Hematopoietic multipotent progenitor cell (in vitro differentiated cells): ENCODE measurements at places on chromosomes 2 and 18.
A peak's percentile ranks its signal among the peaks of the same experiment; 100 is the strongest.

DNA sequence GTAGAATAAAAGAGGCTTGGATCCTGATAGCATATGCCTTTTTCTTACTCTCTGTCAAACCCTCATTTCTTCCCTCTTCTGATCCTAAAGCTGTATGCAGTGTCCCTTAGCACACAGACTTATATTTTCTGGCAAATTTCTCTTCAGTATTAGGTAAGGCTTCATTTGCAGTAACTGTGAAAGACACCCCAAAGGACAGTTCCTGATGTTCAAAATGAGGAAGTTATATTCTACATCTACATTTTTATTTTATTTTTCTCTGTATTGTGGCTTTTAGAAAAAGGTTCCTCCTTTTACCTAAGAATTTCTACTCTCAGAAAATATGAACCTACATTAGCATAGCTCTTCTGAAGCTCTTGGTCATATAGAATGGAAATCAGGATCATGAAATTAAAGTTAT, 261.7 kb downstream of the PDE11A start:
- DNase-seq = no peak

DNA sequence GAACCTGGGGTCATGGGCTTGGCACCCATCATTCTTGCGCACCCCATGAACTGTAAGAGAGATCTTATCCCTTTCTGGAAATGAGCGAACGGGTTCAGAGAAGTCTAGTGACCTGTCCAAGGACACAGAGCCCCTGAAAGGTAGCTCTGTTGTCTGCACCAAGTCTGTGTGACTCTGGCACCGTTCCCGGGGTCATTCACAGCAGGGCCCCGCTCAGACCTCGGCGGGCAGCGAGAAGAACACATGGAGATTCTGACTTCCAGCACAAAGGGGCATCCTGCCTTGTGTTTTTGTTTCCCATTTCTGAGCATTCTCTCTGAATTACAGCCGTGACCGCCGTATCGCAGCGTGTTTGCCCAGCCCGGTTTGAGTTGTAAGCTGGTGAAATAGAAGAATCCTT, 231.7 kb downstream of the KLHL29 start:
- no peak for DNase-seq

DNA sequence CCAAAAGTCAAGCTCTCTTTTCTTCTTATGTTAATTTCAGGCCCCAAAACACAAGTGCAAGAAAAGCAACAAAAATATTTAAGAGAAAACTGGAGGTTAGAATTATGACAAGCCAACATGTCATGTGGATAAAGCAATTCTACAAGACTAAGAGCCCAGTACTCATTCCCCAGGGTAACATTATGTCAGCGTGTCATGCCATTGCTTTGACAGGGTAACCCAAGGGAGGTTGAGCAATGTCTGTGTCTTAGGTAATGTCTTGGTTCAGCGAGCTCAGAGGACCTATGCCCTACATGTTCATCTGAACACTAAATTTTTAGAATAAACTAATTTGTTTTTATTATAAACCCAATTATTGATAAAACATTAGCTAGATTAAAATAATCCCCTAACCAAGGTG, 173.2 kb upstream of the ZNF804A start:
- DNase-seq = no peak

DNA sequence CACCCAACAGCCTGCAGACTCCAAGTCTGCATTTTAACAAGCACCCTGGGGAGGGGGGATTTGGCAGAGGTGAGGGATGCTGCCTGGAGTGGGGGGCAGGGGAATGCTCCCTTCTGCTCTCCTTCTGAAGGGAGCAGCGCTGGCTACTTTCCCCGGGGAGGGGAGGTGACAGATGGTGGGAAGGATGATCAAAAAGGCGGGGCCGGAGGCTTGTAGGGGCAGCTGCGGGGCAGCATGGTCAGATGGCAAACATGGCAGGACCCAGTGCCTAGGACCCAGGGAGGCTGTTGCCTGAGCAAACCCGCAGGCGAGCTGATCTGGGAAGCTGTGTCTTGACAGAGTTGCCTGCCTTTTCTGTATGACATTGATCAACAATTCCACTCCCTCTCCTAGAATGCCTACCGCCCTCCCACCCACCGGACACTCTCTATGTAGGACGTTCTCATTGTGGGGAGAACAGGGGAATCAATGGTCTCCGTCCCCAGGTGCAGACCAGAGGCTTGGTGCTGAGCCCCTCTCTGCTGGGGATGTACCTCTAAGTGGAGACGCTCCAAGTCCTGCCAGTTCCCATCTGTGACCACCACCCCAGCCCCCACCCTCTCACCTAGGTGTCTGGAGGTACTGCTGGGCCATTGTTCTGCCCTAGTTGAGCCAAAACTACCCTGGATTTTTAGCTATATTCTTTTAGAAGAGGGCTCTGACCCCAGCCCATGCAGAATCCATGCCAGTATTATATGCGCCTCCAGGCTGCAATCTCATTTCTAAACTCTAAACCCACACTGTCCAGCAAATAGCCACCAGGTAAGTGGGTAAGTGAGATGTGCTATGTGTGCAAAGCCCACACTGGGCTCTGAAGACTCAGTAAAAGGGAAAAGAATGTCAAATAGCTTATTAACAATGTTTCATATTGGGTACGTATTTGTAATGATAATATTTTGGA, 89.7 kb upstream of the SEC11C start:
- no peak for DNase-seq

- DNase-seq = no peak
Observed at GRCh38 chr2:240685771-240686371, 3.2 kb upstream of the AQP12B start.

GRCh38 chr2:30155889-30156658, 9.3 kb downstream of the YPEL5 start:
- no peak for DNase-seq

DNA sequence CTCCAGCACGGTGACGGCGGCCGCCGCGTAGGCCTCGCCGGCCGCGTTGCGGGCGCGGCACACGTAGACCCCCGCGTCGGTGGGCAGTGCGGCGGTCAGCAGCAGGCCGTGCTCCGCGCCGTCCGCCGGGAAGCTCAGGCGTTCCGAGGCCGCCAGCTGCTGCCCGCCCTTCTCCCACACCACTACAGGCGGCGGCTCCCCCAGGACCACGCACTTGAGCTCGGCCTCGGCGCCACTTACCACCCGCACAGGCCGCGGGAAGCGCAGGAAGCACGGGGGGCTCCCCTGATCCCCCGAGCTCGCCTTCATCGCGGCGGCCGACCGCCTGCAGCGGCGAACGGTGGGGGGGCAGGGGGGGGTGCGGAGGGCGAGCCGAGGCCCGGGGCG, 422 bp downstream of the OBSL1 start:
- DNase-seq = no peak

DNA sequence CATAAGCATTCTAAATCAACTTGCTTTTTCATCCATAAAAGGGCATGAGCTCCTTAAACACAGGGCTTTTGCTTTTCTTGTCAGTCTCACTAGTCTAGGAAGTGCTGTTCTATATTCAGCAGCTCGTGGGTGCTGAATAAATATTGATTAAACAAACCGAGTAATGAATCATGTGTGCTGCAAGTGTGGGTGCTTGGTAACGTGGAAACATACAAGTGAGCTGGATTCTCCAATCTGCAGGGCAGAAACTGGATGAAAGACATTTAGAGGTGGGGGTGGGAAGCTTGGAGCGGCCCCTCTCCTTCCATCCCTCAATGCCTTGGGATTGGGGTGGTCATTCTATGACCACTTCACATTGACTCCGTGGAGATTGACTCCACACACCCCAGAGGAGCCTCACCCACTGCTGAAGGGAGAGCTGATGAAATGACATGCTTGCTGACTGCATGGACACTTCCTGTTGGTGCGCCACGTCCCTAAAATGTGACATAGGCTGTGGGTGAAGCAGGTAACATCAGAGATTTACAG, 114.6 kb downstream of the DOCK10 start:
- DNase-seq = no peak

DNA sequence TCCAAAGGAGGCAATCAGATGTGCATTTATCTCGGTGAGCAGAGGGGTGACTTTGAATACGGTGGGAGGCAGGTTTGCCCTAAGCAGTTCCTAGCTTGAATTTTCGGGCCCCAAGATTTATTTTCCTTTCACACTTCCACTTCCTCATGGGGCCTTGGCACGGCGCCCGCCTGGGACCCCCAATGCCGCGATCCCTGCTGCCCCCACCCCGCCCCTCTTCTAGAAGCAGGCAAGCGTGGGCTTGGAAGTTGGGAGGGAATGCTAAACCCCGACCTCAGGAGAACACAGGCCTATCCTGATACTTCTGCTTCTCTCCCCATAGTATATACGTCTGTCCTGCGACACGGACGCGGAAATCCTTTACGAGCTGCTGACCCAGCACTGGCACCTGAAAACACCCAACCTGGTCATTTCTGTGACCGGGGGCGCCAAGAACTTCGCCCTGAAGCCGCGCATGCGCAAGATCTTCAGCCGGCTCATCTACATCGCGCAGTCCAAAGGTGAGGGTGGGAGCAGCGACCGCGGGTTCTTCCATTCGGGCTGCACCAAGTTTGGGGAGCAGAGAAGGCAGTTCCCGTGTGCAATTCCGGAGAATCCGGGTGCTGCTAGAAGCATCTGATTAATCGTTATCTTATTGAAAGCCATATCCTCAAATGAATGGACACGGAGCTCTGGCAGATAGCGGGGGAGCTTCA, 21.6 kb downstream of the TRPM8 start:
- no peak for DNase-seq

DNA sequence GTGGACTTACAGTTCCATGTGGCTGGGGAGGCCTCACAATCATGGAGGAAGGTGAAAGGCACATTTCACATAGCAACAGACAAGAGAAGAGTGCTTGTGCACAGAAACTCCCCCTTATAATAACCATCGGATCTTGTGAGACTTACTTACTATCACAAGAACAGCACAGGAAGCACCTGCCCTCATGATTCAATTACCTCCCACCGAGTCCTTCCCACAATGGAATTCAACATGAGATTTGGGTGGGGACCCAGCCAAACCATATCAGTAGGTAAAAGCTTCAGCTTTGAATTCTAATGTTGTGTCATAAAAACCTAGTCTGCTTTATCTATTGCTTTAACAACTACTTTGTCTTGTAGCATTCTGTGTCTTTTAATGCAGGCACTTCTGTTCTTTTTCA, 140.4 kb upstream of the PIK3C3 start:
- DNase-seq = no peak

GRCh38 chr2:174518395-174518794, 31.6 kb upstream of the GPR155 start:
- no peak for DNase-seq

- peak; percentile 63 for DNase-seq
Observed at GRCh38 chr2:58042486-58042970, 4.1 kb upstream of the VRK2 start.

DNA sequence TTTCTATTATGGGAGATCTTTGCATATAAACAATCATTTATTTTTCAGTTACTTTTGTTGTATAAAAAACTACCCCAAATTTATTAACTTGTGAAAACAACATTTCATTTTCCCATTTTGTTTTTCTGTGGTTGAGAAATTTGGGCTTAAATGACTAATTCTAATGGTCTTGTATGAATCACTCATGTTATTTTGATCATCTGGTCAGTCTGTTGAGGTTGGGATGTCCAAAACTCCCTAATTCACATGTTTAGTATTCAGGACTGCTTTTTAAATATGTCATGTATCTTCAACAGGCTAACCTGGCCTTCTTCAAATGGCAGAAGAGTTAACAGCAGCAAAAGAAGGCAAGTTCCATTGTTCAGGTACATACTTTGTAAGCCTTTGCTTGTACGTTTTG, 788.1 kb downstream of the TRIB2 start:
- DNase-seq = no peak

GRCh38 chr18:29512203-29512602, 1335.3 kb upstream of the CDH2 start:
- no peak for DNase-seq

- no peak for DNase-seq
Observed at GRCh38 chr2:67858886-67859285, 203.9 kb downstream of the C1D start.

DNA sequence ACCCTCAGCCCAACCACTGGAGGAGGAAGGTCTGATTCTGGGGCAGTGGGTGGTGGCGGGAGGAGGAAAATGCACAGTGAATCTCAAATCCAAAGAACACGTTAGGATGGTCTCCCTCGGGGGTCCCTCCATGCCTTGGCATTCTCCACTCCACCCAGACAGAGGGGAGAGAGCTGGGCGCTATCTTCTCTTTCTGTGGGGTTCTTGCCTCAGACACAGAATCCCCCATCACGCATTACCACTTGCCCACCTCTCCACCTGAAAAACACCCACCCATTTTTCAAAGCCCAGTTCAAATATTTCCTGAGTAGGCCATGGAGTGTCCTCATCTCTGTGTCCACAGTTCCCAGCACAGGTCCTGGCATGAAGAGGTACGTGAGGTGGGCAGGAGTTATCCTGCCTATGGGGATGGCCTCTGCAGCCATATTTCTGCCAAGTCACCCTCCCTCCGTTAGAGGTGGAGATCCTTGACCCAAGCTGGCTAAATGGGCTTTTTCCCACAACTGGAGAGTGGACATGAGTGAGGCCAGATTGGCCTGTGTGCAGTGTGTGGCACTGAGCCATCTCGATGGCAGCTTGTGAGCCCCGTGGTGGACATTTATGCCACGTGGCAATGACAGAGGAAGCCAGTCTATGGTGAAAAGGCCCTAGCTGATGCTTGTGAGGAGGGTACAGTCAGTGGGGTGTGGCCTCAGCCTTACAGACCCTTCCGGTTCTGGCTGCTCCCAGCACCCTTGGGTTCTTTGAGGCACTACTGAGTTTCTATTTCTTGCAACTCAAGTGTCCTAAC, 9.5 kb upstream of the TEX261 start:
- DNase-seq = no peak

DNA sequence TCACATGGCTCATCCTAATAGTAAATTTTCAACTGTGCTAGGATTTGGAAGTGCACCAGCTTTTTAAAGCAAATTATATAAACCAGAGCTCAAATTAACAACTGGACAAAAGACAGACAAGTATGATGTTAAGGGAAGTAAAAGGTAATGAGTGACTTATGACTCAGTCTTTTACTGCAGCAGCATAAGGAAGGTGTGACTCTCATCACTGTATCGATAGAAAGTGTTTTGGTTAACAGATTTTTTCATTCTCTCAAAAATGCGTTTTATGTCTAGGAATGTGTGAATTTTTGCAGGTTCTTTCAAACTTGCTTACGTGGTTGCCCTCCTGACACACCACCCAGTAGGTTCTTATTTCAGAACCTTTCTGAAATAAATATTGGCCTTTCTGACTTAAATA, 244.2 kb upstream of the BOD1L2 start:
- no peak for DNase-seq

DNA sequence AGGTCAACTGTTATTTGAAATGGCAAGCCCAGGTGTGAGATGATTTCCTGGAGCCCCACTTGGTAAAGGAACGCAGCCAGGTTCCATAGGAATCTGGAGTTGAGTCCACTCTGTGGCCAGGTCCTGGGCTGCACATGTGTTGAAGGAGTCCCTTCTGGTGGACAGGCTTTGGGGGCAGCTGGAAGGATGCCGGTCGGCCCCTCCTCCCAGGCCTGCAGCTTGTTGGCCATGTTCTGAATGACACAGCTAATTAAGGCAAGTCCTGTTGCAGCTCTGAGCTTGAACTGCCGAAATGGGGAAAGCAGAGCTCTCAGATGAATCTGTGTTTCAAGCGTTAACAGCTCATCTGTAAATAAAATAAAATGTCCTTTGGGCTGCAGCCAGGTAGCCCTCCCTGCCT, 23.8 kb downstream of the EN1 start:
- no peak for DNase-seq
